ENCODE measurements at places on chromosomes 1 and 21.

DNA sequence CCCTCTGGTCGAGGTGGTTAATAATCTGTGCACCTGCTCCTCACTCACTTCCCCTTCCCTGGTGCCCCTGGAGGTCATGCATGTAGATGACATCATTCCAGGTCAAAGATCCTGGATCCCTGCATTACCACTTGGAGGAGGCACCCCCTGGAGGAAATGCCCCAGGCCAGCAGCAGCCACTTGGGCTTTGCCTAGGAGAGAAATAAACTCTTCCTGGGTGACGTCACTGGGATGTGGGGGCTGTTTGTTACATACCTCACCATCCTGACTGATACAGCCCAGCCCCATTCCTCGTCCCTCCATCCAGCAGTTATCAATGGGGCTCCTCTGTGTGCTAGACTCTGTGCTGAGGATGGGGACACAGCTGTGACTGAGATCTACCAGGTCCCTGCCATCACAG, 433.6 kb downstream of the PTPRU start:
- no peak for DNase-seq

DNA sequence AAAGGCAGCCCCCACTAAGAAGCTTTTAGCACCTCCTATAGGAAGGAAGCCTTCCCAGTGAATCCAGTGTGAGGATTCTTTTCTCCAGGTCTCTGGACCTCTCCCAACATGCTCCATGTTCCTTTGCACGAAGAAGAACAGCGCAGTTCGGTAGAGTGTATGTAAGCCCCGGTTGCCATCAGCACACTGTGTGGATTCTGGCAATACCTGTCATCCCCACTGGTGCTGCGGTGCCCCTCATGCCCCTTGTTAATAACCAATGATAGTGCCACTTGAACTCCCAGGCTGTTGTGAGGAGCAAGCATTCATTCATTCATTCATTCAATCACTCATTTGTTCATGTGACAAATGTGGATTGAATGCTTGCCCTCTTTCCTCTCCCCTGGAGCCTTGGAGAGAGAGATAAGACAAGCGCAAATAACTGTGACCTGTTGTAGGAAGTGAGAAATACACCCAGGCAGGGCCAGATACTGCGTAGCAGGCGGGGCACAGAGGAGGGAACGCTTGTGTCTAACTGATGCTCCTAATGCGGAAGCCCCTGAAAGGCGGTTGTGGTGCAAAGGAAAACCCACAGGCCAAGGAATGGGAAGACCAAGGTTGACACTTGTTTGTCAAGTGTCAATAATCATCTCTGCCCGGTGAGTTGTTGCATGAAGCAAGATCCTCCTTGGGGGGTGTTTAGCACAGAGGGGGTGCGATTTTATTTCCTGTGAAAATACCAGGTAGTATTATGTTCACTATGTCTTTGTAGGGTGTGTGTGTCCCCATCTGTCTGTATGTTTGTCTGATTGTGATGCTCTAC, 9.8 kb downstream of the LGR6 start:
- DNase-seq: no peak

- DNase-seq: no peak
These were observed 1.3 kb upstream of the HES4 start for GRCh38 chr1:1001057-1001783.

DNA sequence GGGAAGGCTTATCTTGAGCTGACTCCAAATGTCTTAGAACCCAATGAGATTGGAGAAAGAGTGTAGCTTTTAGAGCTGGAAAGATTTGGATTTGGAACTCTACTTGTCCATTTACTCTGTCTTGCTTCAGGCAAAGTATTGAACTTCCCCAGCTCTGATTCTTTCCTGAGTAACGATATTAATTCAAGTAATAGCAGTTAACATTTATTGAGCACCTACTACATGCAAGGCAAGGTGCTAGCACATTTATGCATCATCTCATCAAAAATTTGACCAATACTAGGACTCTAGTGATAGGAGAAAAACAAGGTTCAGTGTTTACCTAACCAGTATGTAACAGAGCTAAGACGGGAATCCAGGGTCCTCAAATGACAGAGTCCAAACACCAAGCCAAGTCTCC, 2.5 kb upstream of the LRRN2 start:
- DNase-seq: no peak

DNA sequence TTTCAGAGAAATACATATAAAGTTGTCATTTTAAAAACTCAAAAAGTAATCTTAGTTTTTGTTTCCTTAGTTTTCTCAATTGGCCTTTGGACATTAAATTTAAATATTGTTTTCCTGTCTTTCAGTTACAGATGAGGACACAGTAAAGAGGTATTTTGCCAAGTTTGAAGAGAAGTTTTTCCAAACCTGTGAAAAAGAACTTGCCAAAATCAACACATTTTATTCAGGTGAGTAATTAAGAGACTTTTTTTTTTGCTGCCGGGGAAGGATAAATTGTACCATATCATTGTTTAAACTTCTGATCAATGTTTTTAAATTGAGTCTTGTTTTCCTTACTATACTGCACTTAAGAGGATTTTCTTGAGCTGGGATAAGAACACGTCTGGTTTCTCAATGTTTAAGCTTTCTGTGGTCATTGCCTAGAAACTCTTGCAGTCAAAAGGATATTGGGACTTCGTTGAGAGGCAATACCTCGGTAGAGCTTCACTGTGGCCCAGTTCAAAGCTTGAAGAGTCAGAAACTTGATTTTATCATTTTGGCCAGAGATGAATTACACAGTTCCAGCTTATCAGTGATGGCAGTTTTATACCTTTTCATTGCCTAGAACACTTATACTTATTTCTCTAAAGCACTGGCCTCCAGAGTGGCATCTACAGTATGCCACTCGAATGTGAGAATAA, 124.9 kb upstream of the KIAA1614 start:
- DNase-seq: no peak

- no peak for DNase-seq
These were observed 7.6 kb downstream of the RNF19B start for GRCh38 chr1:32957017-32957416.

DNA sequence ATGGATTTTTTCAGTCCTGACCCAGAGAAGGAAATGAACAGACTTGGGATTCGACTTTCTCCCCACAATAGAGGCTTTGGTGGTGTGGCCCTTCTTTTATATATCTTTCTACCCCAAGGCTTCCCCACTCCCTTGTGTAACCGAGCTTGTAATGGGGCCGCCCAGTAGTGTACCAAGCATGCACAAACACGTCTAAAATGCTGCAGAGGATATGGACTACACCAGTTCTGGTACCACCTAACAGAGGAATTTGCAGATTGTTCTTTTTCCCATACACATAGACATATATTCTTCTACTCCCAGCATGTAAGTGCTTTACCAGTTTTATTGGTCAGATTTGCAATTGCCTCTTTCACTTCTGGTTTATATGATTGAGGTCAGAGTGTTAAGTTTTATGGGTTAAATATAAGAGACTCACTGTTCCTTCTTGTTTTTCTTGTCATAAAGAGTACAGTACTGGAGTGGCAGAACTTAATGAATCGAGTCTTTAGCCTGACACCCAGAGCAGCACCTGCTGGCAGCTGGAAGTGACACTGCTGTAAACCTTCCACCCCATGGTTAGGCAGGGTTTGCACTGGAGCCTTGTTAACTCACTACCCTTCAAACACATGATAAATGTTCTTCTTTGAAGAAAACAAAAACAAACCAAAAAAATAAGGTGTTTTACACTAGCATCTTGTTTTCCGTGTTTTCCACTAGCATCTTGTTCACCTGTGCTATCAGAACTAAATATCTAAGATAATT, 198.6 kb downstream of the PTPRC start:
- no peak for DNase-seq

GRCh38 chr21:41328660-41329607, 12.3 kb downstream of the FAM3B start:
- DNase-seq: no peak

- no peak for DNase-seq
These were observed 281.7 kb upstream of the CXADR start for GRCh38 chr21:17231124-17231523.

DNA sequence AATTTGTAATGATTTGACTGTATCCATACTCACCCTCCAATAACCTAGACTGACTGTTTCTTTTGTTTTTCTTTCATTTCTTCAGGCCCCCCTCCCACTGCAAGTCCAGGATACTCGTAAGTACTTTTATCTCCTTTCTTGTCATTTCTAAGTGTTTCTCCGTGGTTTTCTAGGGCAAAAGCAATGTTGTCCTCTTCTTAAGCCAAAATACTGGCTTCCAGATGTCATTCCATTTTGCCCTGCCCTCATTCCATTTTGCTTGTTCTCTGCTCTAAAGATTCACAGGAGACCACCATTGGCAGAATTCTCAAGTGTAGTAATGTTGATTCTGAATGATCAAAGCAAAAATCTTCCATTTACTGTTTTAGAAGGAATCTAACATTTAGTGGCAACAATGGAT, 152.8 kb upstream of the UBE2U start:
- DNase-seq: no peak

DNA sequence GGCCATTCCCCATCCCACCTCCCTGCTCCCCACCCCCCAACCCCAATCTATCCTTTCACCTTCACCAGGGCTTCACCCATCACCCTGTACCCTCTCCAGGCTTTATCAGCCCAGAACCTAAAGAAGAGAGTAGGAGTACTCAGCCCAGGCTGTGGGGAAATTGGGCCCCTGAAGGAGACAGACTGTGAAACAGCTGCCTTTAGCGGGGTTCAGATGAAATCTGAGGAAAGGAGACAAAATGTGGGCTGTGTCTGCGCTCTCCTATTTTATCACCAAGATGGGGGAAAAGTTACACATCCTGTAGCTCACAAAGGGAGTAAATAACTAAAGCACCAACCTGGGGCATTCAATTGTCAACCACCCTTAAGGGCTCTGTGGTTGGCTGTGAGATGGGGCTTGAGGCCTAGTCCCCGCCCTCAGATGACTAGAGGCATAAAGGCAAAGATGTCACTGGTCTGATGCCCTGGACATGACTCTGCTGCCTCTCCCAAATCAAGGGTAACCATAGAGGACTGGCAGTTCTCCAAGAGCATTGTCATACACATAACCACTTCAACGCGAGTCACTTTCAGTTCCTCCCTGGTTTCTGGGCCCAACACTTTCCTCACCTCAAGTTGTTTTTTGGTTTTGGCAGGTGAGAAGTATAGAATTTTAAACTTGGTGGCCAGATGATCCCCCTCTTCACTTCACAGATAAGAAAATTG, 30.0 kb downstream of the SLC27A3 start:
- DNase-seq: peak; percentile 38

GRCh38 chr1:165560883-165561656, 17.3 kb downstream of the LRRC52 start:
- DNase-seq: no peak
